ENCODE measurements at places on chromosomes 5 and 9. TPM values are rescaled to one million over a fixed set of nuclear protein-coding genes. Genes with fewer than 3 reads are reported as not detected.
A peak's percentile ranks its signal among the peaks of the same experiment; 100 is the strongest.

- peak; percentile 30 for DNase-seq
Measured at GRCh38 chr9:38066914-38067858, 1.8 kb downstream of the SHB start.

GRCh38 chr9:129237164-129237611, 59.1 kb upstream of the IER5L start:
- peak; percentile 37 for DNase-seq

- DNase-seq: no peak
Measured at GRCh38 chr5:136984772-136985446, 514.2 kb downstream of the SPOCK1 start.

DNA sequence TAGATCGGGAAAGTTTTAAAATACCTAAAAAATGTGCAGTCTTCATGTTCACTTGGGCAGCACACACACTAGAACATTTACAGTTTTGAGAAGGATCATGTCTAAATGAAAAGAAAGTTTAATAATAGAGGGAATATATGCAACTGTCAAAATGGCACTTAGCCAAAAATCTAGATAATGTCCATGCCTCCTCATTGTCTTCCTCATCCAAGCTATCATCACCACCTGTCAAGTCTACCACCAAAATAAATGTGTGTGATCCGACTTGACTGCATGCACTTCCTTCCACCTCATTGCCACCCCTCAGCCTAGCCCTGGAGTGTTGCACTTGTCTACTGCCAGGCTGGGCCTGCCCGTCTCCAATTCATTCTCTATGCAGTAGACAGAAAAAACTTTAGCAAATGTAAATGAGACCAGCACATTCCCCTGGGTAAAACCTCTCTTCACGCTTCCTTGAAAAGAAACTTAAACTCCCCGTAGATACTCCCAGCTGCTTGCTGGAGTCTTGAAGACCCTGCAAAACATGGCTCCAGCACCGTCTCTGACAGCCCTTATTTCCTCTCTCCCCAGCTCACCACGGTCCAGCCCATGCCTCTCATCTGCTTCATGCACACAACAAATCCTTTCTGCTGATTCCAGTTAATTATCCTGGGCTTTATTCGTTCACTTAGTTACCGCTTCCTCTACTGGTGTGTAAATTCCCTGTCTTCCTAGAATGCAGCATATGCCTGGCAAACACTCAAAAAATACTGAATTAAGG, 66.9 kb downstream of the FANCC start:
- DNase-seq: no peak

- peak; percentile 24 for DNase-seq
Measured at GRCh38 chr9:96491079-96491879, 41.3 kb downstream of the HABP4 start.

DNA sequence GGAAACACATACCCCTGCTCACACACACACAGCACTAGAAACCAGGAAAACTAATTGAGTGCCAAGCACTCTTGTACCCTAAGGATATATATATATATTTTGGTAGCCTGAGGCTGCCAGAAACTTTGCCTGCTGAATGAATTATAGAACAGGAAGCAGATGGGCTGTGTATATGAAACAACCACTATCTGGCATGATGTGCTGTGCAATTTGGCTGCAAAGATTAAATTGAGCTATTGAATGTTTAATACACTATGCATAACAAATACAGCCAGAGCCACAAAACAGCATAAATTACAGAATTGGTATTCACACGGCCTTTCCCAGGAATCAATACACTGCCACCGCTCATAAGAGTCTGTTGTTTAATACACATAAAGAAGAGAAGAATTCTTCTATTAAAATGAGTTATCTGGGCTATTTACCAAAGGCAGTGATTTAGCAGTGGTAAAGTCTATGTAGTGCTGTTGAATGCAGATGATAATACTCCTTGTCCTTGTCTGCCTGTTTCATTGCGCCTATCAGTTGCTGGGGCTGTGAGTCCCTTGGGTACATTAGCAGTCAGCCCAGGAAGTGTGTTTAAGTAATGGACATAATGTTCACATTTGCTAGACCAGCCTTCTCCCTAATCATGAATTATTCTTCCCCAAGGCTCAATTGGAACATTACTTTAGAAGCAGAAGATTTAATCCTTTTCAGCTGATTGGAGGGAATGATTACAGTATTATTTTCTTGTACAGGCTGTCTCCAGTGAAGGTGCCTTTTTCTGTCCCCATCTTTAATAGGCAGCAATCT, 294.3 kb downstream of the TLE1 start:
- DNase-seq: no peak

- peak; percentile 22 for DNase-seq
Measured at GRCh38 chr5:154214371-154215106, 24.0 kb downstream of the GALNT10 start.

DNA sequence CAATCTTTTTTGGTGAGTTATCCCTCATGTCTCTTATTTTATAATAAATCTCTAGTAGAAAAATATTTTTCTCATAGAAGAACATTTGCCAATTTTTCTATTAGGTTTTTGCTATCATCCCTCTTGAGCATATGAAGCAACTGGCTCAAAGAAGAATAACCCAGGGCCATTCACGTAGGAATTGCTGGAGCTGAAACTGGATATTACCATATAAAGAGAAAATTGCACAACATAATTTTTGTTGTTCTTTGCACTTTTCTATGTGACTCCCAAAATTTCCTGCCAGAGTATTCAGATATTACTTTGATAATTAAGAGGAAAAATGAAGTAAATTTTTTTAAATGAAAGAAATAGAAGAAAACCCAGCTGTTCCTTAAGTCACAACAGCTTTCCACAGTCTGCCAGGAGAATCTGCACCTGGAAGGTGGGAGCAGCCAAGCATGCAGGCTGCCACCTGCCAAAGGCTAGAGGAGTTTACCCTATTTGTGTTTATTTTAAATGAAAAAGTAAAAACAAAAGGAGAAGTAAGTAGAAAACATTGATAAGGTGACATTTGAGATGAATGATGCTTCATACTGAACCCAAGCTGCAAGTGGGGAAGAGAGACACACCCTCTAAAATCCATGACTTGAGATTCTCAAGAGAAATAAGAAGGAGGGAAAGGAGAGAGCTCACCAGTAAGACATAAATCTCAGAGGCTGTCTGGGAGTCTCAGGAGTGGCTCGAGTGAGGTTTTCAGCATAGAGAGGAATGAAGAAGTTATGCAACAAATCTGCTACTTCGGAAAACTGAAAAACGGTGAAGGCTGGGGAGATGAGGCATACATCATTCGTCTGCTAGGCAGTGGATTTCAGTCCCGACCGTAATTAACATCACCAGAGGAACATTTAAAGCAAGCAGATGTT, 31.5 kb upstream of the FREM1 start:
- no peak for DNase-seq

GRCh38 chr5:3181671-3182070, 414.0 kb upstream of the IRX1 start:
- DNase-seq: no peak

- no peak for DNase-seq
Measured at GRCh38 chr9:100083448-100084127, 15.2 kb downstream of the ERP44 start.

GRCh38 chr5:39619168-39619818, 194.5 kb upstream of the DAB2 start:
- DNase-seq: no peak

GRCh38 chr5:158841481-158842276, 258.0 kb downstream of the EBF1 start:
- DNase-seq: no peak

The SPINK4 gene
- not detected for polyA plus RNA-seq

The NR5A1 gene
- polyA plus RNA-seq: not detected

The NUTM2F gene
- polyA plus RNA-seq: not detected

The FCN2 gene
- polyA plus RNA-seq: not detected

The LECT2 gene
- not detected for polyA plus RNA-seq

The ARID3C gene
- not detected for polyA plus RNA-seq

The MSX2 gene
- polyA plus RNA-seq: not detected

The GCNT4 gene
- polyA plus RNA-seq: 2.9 TPM

The REEP2 gene
- not detected for polyA plus RNA-seq

The TRAF1 gene
- polyA plus RNA-seq: 3.7 TPM
